A673 (cell line): ENCODE measurements at places on chromosomes 2 and 18. TPM values are rescaled to one million over a fixed set of nuclear protein-coding genes. Genes with fewer than 3 reads are reported as not detected.

Gene XPO1
- 233 and 247 TPM in 2 replicates for total RNA-seq

Gene TNFAIP6
- 123 and 135 TPM in 2 replicates for total RNA-seq

Gene NPHP1
- total RNA-seq, result 4.5 and 6.1 TPM in 2 replicates

Gene RESP18
- not detected in 2 replicates for total RNA-seq

Gene ADAM23
- 0.21 and 0.44 TPM in 2 replicates for total RNA-seq

Gene CSRNP3
- total RNA-seq, result 39.5 and 47.7 TPM in 2 replicates

Gene CBLN2
- 7.5 and 9.7 TPM in 2 replicates for total RNA-seq

Gene RTKN
- 27.0 and 29.6 TPM in 2 replicates for total RNA-seq

Gene MAPK4
- total RNA-seq, result 0.62 and 0.63 TPM in 2 replicates

Gene UGT1A6
- total RNA-seq, result not detected in 2 replicates

Gene SERPINB2
- total RNA-seq, result 1.7 and 2.5 TPM in 2 replicates

Gene SEPTIN2
- total RNA-seq, result 342 and 360 TPM in 2 replicates

Gene CFAP65
- total RNA-seq, result 0.13 and 0.83 TPM in 2 replicates

Gene CD207
- 1.1 and 2.4 TPM in 2 replicates for total RNA-seq

Gene AGAP1
- total RNA-seq, result 25.3 and 27.5 TPM in 2 replicates

Gene LOXHD1
- total RNA-seq, result 25.5 and 26.4 TPM in 2 replicates

Gene MMADHC
- total RNA-seq, result 115 and 124 TPM in 2 replicates

Gene PNKD
- total RNA-seq, result 36.7 and 44.9 TPM in 2 replicates

Gene OTOS
- not detected in 2 replicates for total RNA-seq

Gene RALBP1
- total RNA-seq, result 53.5 and 57.8 TPM in 2 replicates

Gene GPAT2
- total RNA-seq, result not detected in 2 replicates

Gene MRPS5
- total RNA-seq, result 99.7 and 103 TPM in 2 replicates

Gene ZNF385B
- not detected in 2 replicates for total RNA-seq

Gene USP34
- 97.1 and 98.5 TPM in 2 replicates for total RNA-seq

Gene C2orf66
- total RNA-seq, result 0.28 TPM in 1 of 2 replicates, not detected in the other

Gene DUSP2
- 0.50 and 1.4 TPM in 2 replicates for total RNA-seq

Gene CCL20
- not detected in 2 replicates for total RNA-seq

Gene RAB6D
- not detected in 2 replicates for total RNA-seq

Gene GULP1
- 7.2 and 9.5 TPM in 2 replicates for total RNA-seq

Gene HOXD12
- total RNA-seq, result 0.58 and 0.72 TPM in 2 replicates

Gene TXNDC9
- 39.5 and 43.0 TPM in 2 replicates for total RNA-seq

Gene AMER3
- not detected in 2 replicates for total RNA-seq

Gene IL1R2
- not detected in 2 replicates for total RNA-seq

Gene SLC30A3
- total RNA-seq, result 45.0 and 45.6 TPM in 2 replicates

Gene NCKAP1
- total RNA-seq, result 153 and 177 TPM in 2 replicates
